ENCODE measurements at places on chromosomes 4 and X.

DNA sequence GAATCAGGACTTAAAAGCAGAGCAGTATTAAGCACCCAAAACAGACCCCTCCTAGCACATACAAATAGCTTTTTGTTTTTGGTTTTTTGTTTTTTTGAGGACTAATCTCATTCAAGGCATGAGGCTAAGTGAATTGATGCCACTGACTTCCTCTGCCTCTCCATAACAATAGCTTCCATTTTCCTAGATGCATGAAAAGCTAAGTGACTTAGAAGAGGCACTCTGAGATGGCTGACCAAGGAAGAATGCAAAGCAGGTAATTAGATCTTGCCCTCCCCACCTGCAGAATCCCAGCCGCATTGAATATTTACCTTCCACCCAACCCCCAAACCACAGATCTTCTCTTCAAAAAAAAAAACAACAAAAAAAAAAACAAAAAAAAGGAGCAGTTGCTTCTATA, 7.4 kb upstream of the KDR start:
- no peak for DNase-seq

DNA sequence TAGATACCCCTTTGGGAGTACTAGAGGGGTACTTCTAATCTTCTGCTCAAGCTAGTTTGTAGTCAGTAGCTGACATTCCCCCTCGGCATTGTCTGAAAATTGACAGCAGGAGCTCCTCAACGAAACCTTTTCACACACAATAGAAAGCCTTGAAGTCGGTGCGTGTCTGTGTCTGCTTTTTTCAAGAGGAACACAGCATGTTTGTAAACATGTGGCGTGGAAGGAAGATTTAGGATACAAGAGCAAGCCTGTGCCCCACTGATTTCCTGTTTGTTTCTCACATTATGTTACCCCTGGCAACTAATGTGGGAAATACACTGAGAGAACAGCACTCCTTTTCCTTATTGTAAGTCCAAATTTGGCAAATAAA, 252.6 kb downstream of the ANKRD50 start:
- DNase-seq: no peak

DNA sequence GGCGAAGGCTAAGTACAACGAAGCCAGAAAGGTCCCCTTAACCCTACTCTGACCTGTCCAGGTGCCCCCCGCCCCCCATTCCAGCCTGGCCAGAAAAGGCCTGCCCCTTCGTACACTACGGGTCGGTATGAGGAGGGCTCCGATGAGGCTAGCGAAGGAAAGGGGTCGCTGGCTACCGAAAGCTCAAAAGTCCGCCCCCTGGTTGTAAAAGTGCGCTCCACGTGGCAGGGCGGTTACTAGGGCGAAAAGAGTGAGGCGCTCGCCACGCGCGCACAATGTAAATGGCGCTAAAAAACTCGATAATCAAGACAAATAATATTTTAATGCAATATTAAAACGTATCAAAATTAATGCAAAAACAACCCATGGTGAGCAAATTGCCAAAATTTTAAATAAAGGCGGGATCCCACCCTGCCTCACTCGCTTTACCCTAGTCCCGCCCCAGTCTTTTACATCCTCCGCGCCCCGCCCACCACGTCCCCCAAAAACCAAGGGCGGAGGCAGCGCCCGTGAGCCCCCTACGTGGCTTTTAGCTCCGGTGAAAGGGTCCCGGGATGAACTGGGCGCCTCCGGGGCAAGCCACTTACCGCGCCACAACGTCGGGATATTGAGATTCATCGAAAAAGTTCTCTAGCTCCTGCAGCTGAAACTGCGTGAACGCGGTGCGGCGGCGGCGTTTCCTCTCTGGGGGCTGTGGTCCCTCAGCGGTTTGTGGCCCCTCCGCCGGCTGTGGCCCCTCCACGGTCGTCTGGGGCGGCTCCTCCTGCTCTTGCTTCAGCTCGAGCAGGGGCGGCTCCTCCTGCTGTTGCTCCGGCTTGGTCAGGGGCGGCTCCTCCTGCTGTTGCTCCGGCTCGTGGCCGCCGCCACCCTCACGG, 929 bp downstream of the ESX1 start:
- no peak for DNase-seq

GRCh38 chr4:154314248-154314647, 177.4 kb downstream of the DCHS2 start:
- peak; percentile 10 for DNase-seq

DNA sequence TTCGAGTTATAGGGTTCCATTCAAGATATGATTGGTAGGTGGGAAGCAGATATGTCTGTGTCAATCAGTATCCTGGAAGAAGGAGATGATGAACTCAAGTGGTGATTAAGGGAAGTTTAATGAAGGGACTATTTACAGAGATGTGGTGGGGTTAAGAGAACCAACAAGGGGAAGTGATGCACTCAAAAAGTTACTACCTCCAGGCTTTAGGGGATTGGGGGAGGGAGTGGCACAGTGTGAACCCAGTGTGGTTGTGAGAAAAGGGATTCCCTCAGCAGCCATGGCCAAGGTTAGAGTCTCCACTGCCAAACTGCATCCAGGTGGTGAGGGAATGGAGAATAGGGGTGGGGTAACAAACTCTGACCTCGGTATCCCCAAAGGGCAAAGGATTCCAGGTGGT, 27.9 kb downstream of the PKD2 start:
- DNase-seq: no peak

- no peak for DNase-seq
These were observed 45.1 kb upstream of the LAMP2 start for GRCh38 chrX:120514236-120514635.

DNA sequence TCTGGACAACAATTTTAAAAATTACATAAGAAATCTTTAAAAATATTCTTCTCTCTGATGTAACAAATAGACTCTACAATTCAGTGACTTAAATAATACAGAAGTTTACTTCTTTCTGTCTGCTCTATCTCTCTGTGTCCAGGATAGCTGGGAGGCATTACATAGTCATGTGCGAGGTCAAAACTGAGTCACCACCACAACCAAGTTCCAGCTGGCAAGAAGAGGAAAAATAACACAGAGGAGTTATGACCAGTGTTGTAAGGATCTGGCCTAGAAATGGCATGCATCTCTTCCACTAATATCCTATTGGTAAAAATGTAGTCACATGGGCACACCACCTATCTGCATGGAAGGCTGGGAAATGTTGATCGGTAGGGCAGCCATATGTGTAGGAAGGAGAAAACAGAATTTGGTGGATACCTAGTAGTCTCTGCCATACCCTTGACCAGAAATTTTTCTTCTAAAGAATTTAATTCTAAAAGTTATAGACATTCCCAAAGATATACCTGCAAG, 39.4 kb upstream of the WDFY3 start:
- DNase-seq: peak; percentile 70

DNA sequence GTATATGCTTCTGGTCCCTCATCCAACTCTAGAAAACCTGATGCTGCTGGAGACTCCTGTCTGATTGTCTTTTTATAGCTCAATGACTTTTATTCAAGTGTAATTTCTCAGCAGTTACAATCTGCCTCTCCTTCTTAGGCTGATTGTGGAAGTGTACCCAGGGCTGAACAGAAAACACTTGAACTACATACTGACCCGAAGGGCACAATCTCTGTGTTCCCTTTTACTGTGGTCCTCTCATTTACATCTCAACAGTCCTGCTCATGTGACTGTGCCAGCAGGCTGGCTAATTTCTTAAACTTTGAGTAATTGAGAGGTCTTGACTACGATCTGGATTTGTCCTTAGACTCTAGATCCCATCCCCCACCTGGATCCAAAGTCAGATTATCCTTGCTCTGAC, 863.4 kb downstream of the PDHA2 start:
- DNase-seq: no peak

GRCh38 chr4:55450566-55450965, 54.8 kb downstream of the TMEM165 start:
- DNase-seq: no peak

DNA sequence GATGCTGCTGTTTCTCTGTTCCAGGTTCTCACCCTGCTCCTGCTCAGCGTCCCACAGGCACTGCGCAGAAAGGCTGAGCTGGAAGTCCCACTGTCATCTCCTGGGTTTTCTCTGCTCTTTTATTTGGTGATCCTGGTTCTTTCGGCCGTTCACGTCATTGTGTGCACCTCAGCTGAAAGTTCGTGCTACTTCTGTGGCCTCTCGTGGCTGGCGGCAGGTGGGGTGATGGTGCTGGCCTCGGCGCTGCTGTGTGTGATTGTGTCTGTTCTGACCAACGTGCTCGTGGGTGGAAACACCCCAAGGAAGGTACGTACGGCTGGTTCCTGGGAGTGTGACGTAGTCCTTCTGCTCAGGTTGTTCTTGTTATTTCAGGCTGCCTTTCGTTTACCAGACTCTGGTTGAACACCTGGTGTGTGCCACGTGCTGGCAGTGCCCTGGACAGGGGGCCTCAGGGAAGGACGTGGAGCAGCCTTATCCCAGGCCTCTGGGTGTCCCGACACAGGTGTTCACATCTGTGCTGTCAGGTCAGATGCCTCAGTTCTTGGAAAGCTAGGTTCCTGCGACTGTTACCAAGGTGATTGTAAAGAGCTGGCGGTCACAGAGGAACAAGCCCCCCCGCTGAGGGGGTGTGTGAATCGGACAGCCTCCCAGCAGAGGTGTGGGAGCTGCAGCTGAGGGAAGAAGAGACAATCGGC, 22.8 kb downstream of the PIGG start:
- DNase-seq: no peak

DNA sequence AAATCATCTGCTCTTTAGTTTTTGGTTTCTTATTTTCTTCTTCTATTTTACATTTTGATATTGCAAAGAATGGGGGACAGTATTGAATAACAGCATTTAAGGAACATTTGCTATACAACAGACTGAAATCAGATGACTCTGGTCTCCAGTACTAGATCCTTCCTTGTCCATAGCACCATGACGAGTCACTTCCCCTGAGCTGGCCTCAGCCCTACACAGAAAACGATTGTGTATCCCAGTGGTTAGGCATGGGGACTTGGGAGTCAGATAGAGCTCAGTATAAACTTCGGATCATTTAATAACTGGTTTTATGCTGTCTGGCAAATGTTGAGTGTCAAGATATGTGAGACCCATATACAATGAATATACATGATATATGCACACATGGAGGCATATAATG, 44.7 kb upstream of the BEX4 start:
- DNase-seq: no peak

GRCh38 chr4:179415847-179416223, 1973.6 kb upstream of the AGA start:
- no peak for DNase-seq

DNA sequence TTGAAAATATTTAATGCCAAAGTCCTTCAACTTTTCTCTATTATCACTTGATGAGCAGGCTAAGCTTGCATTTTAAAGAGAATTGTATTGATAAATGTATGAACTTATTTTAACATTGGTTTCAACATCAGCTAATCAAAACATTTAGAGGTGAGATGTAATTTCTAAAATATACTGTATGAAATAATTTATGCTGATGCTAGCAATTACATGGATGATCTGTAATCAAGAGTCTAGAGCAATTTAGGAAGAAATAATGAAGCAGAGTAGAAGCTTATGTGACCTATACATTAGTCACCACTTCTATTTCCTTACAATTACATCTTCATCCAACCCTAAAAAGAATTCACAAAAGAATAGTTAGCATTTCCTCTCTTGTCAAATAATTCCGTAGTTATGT, 226.8 kb downstream of the KLHL4 start:
- DNase-seq: no peak

- no peak for DNase-seq
These were observed 119.6 kb upstream of the LDB2 start for GRCh38 chr4:17018013-17018412.
